SHP77 treated with DMSO at 0.1 percent for 48 hours (cell line): ENCODE measurements at places on chromosomes 1 and 21.

- DNase-seq = peak; percentile 86
Measured at GRCh38 chr1:72481420-72481970, 199.2 kb upstream of the NEGR1 start.

- DNase-seq = no peak
Measured at GRCh38 chr1:159228554-159228953, 23.9 kb downstream of the ACKR1 start.

GRCh38 chr1:71711456-71711855 is 570.9 kb downstream of the NEGR1 start:
- DNase-seq = no peak

GRCh38 chr1:60874718-60875117 is 207.6 kb upstream of the NFIA start:
- DNase-seq = no peak
